ENCODE measurements at places on chromosomes 13 and 19. TPM values are rescaled to one million over a fixed set of nuclear protein-coding genes. Genes with fewer than 3 reads are reported as not detected.

DNA sequence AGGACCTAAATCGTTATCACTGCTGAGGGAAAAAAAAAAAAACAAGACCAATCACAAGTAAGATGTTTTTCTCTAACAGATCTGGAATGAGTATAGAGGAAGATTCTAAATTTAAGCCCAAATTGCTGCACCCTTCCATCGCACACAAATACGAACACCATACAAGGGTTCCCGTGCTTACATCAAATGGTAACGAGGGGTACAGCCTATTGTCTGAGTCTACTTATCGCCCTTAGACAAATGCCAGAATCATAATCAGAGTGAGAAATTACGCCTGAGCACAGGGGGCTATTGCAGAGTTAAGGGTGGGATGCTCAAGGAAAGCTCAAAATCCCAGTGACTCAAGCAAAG lies 603 bp downstream of the ZC3H13 start:
- no peak for DNase-seq
- H3K27me3 ChIP-seq, result no peaks in the 10 kb centered on the region
- peaks cover 2% of the 10 kb centered on the region for H3K36me3 ChIP-seq
- peak overlapping the region; percentile 96 for H3K27ac ChIP-seq
- H3K4me1 ChIP-seq, result peaks cover 66% of the 10 kb centered on the region
- H3K4me3 ChIP-seq, result peak overlapping the region; percentile 96

GRCh38 chr19:1769645-1769985 lies 16.3 kb downstream of the ONECUT3 start:
- H3K27me3 ChIP-seq, result peaks cover 92% of the 10 kb centered on the region
- H3K36me3 ChIP-seq, result peaks cover 5% of the 10 kb centered on the region
- H3K27ac ChIP-seq, result no peak overlapping the region
- H3K4me3 ChIP-seq, result no peak overlapping the region
- DNase-seq, result no peak

DNA sequence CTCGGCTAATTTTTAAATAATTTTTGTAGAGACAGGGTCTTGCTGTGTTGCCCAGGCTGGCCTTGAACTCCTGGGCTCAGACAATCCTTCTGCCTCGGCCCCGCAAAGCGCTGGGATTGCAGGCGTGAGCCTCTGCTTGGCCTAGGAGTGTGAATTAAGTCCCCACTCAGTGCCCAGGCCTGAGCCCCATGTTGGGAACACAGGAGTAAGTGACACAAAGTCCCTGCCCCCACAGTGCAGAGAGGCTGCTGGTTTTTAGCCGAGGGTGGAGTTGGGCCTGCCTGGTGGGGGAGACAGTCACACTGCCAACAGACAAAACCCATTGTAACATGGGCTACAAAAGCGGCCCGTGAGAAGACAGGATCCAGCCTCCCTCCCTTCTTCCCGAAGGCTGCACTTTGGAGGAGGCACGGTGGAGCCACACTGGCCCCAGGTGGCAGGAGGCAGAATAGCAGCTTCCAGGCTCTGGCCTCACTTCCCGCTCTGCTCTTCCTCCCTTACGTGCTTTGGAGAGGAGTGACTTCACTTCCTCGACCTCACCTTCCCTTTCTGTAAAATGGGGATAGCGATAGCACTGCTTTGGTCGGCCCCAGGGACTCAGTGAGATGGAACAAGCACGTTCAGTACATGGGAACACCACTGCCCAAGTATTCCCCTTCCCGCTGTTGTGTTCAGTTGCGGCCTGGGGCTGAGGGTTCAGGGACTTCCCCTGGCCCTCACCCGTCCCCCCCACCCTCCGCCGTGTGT lies 15.2 kb upstream of the EHD2 start:
- peaks cover 10% of the 10 kb centered on the region for H3K4me1 ChIP-seq
- no peaks in the 10 kb centered on the region for H3K36me3 ChIP-seq
- DNase-seq, result peak; percentile 68
- H3K27me3 ChIP-seq, result no peaks in the 10 kb centered on the region

- no peak for DNase-seq
- no peak overlapping the region for H3K27ac ChIP-seq
- no peak overlapping the region for H3K4me3 ChIP-seq
- H3K27me3 ChIP-seq, result peaks cover 90% of the 10 kb centered on the region
These were observed 7.9 kb upstream of the LGALS14 start for GRCh38 chr19:39696387-39696786.

GRCh38 chr13:48093588-48093987 lies 1.3 kb downstream of the MED4 start:
- no peak for DNase-seq
- no peak overlapping the region for H3K27ac ChIP-seq
- no peaks in the 10 kb centered on the region for H3K27me3 ChIP-seq
- H3K4me1 ChIP-seq, result peaks cover 27% of the 10 kb centered on the region
- H3K4me3 ChIP-seq, result peak overlapping the region; percentile 98

- no peaks in the 10 kb centered on the region for H3K4me1 ChIP-seq
- H3K4me3 ChIP-seq, result no peak overlapping the region
- no peak for DNase-seq
- no peak overlapping the region for H3K27ac ChIP-seq
- no peaks in the 10 kb centered on the region for H3K27me3 ChIP-seq
These were observed 314.9 kb downstream of the MZT1 start for GRCh38 chr13:72412481-72412880.

- no peak overlapping the region for H3K4me3 ChIP-seq
- DNase-seq, result no peak
- H3K4me1 ChIP-seq, result no peaks in the 10 kb centered on the region
- no peaks in the 10 kb centered on the region for H3K27me3 ChIP-seq
- H3K27ac ChIP-seq, result no peak overlapping the region
- H3K36me3 ChIP-seq, result peaks cover 8% of the 10 kb centered on the region
These were observed 21.8 kb downstream of the SAMD4B start for GRCh38 chr19:39363901-39364457.

- no peaks in the 10 kb centered on the region for H3K4me1 ChIP-seq
- peaks cover 19% of the 10 kb centered on the region for H3K36me3 ChIP-seq
- no peaks in the 10 kb centered on the region for H3K27me3 ChIP-seq
These were observed 13.6 kb upstream of the FCHO1 start for GRCh38 chr19:17737690-17738153.

- H3K27ac ChIP-seq, result no peak overlapping the region
- no peaks in the 10 kb centered on the region for H3K36me3 ChIP-seq
- peaks cover 2% of the 10 kb centered on the region for H3K4me1 ChIP-seq
- no peak for DNase-seq
- no peaks in the 10 kb centered on the region for H3K27me3 ChIP-seq
These were observed 983.4 kb downstream of the EFNB2 start for GRCh38 chr13:105552078-105552477.

- H3K36me3 ChIP-seq, result no peaks in the 10 kb centered on the region
- H3K4me3 ChIP-seq, result no peak overlapping the region
- H3K27ac ChIP-seq, result no peak overlapping the region
- no peak for DNase-seq
- H3K4me1 ChIP-seq, result peaks cover 13% of the 10 kb centered on the region
- H3K27me3 ChIP-seq, result peaks cover 11% of the 10 kb centered on the region
These were observed 367.6 kb upstream of the TSHZ3 start for GRCh38 chr19:31716826-31717225.

DNA sequence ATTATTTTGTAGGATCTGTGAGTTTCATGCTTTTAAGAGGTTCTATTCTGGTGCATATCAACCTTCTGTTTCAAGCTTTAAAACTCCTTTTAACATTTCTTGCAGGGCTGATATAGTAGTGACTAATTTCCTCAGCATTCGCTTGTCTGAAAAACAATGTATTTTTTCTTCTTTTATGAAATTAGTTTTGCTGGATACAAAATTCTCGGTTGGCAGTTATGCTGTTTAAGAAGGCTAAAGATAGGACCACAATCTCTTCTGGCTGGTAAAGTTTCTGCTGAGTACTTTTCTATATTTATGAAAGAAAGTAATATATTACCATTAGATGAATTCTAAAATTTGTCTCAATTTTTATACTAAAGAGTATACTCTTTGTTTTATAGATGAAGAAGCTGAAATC lies 487.8 kb upstream of the SPRY2 start:
- no peak overlapping the region for H3K4me3 ChIP-seq
- no peak overlapping the region for H3K27ac ChIP-seq
- no peaks in the 10 kb centered on the region for H3K27me3 ChIP-seq
- peaks cover 20% of the 10 kb centered on the region for H3K36me3 ChIP-seq
- no peak for DNase-seq

GRCh38 chr19:32576790-32577189 lies 4.2 kb upstream of the PDCD5 start:
- no peaks in the 10 kb centered on the region for H3K36me3 ChIP-seq
- H3K4me3 ChIP-seq, result no peak overlapping the region
- H3K27me3 ChIP-seq, result peaks cover 19% of the 10 kb centered on the region
- H3K27ac ChIP-seq, result no peak overlapping the region
- no peak for DNase-seq

DNA sequence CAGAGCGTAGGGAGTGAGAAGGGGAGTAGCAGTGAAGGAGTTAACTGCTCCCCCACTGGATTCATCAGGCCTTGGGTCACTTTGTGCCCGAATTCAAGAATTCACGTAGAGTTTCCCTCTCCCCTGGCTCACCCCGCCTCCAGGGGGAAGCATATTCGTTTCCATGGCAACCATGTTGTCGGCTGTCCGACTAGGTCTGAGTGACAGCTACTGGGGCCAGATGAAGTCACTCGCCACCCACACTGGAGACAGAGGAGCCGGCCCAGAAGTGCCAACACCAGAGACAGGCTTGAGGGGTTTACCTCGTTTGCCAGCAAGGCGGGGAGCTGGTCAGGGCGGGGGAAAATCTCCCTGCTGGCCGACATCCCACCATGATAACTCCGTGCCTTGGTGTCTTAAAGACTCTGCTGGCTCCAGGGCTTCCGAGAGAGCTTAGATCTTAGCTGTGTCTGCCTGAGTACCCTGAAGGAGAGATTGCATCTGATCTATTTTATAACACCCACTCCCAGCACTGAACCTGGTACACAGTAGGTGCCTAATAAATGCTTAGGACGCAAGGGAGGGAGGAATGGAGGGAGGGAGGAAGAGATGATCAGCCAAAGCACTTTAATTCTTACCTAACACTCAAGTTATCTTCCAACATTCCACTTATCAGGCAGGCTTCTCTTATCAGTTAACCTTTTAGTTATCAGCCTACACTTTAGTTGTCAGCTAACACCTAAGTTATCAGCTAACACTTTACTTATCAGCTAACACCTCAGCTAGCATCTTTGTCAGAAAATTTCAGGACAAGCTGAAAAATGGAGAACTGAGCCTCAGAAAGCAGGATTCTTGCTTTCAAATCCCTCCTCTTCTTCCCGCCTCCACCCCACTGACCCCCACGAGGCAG lies 57.2 kb upstream of the ZNRF4 start:
- peaks cover 22% of the 10 kb centered on the region for H3K27me3 ChIP-seq
- peak overlapping the region; percentile 45 for H3K27ac ChIP-seq
- no peaks in the 10 kb centered on the region for H3K36me3 ChIP-seq
- H3K4me1 ChIP-seq, result peaks cover 42% of the 10 kb centered on the region

- H3K36me3 ChIP-seq, result no peaks in the 10 kb centered on the region
- no peaks in the 10 kb centered on the region for H3K27me3 ChIP-seq
- H3K27ac ChIP-seq, result no peak overlapping the region
- DNase-seq, result no peak
- peak overlapping the region; percentile 93 for H3K4me3 ChIP-seq
These were observed 3.0 kb downstream of the PCID2 start for GRCh38 chr13:113205428-113205931.

DNA sequence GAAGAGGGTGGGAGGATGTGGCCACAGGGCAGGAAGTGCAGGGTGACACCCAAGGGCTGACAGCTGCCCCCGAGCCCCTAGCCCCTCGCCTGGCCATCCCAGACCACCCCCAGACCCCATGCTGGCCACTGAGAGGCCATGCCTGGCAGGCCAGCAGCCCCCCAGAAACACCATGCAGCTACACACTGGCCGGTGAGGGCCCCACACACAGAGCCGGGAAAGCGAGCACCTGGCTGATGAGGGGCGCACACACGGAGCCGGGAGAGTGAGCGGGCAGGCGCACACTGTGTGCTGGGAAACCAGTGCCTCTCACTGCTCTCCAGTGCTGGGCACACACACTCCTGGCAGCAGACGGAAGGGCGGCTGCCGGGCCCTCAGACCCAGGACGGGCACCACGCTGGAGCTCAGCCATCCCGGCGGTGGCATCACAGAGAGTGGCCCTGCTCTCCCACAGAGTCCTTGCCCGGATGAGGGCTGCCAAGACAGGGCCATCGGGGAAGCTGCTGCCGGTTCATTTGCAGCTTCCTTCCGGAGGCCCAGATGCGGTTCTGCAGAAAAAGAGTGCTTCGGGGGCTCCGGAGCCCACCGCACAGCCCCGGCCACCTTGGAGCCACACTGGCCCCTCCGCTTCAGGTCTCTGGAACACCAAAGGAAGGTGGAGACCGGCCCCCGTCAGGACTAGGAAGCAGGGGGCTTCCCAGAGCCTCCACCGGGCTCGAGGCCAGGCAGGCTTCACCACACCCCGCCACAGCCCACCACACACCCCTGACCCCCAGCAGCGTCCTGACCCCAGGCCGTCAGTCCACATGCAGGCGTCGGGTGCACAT lies 76.4 kb downstream of the SPACA7 start:
- no peak overlapping the region for H3K27ac ChIP-seq
- no peaks in the 10 kb centered on the region for H3K36me3 ChIP-seq
- no peaks in the 10 kb centered on the region for H3K27me3 ChIP-seq
- peaks cover 11% of the 10 kb centered on the region for H3K4me1 ChIP-seq
- no peak for DNase-seq

- no peaks in the 10 kb centered on the region for H3K27me3 ChIP-seq
- H3K4me1 ChIP-seq, result no peaks in the 10 kb centered on the region
- no peak overlapping the region for H3K4me3 ChIP-seq
- no peaks in the 10 kb centered on the region for H3K36me3 ChIP-seq
- DNase-seq, result no peak
These were observed 142.5 kb downstream of the ITGBL1 start for GRCh38 chr13:101594936-101595335.

- DNase-seq, result no peak
- no peaks in the 10 kb centered on the region for H3K27me3 ChIP-seq
- H3K36me3 ChIP-seq, result no peaks in the 10 kb centered on the region
- no peak overlapping the region for H3K27ac ChIP-seq
These were observed 497.7 kb downstream of the MYO16 start for GRCh38 chr13:109126891-109127641.

DNA sequence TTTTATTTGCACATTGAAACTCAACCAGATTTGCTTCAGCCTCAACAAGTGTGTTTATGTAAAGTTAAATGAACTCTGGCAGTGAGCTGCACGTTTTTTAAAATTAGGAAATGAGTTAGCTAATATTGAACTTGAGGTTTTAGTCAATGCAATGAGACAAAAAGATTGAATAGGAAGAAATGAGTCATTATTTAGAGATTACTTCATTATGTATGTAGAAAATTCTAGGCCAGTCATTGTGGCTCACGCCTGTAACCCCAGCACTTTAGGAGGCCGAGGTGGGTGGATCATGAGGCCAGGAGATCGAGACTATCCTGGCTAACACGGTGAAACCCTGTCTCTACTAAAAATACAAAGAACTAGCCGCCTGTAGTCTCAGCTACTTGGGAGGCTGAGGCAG lies 22.8 kb upstream of the CD70 start:
- peaks cover 58% of the 10 kb centered on the region for H3K27me3 ChIP-seq
- H3K4me3 ChIP-seq, result no peak overlapping the region
- no peaks in the 10 kb centered on the region for H3K4me1 ChIP-seq
- H3K36me3 ChIP-seq, result no peaks in the 10 kb centered on the region
- no peak overlapping the region for H3K27ac ChIP-seq

GRCh38 chr13:72424059-72424458 lies 303.4 kb downstream of the MZT1 start:
- no peaks in the 10 kb centered on the region for H3K36me3 ChIP-seq
- DNase-seq, result no peak
- no peak overlapping the region for H3K4me3 ChIP-seq

- DNase-seq, result no peak
- H3K36me3 ChIP-seq, result no peaks in the 10 kb centered on the region
- H3K27ac ChIP-seq, result no peak overlapping the region
- H3K4me3 ChIP-seq, result no peak overlapping the region
These were observed 303.4 kb downstream of the GPC6 start for GRCh38 chr13:93529961-93530360.

The KCNRG gene
- 1.4 TPM for total RNA-seq

The FCHO1 gene
- total RNA-seq, result 10.8 TPM

The ZNF790 gene
- 11.3 TPM for total RNA-seq

The SERPINE3 gene
- total RNA-seq, result not detected

The ZNF66 gene
- total RNA-seq, result 16.4 TPM

The SYMPK gene
- total RNA-seq, result 115 TPM

The FOXO1 gene
- 10.8 TPM for total RNA-seq

The CEACAM20 gene
- not detected for total RNA-seq

The NFIX gene
- 0.23 TPM for total RNA-seq
